Renal pelvis (tissue), 12 donors: ENCODE measurements at places on chromosomes 7 and 10. TPM values are rescaled to one million over a fixed set of nuclear protein-coding genes. Genes with fewer than 3 reads are reported as not detected.

The EBF3 gene
- polyA plus RNA-seq, result 2.0 TPM

The ADAP1 gene
- polyA plus RNA-seq, result 22.9 TPM

The ADAM22 gene
- polyA plus RNA-seq, result 13.2 TPM

The OIT3 gene
- polyA plus RNA-seq, result 4.3 TPM

The PDE1C gene
- 5.0 TPM for polyA plus RNA-seq

The CALML3 gene
- polyA plus RNA-seq, result not detected

The DPYSL4 gene
- polyA plus RNA-seq, result 22.3 TPM

The VPS50 gene
- 33.3 TPM for polyA plus RNA-seq

The FAM13C gene
- 5.8 TPM for polyA plus RNA-seq

The LRRN3 gene
- 3.7 TPM for polyA plus RNA-seq

The ARHGEF35 gene
- 18.4 TPM for polyA plus RNA-seq

The TCF7L2 gene
- polyA plus RNA-seq, result 47.8 TPM

The IFIT2 gene
- 8.1 TPM for polyA plus RNA-seq

The ABCA13 gene
- polyA plus RNA-seq, result 0.88 TPM

The RBM28 gene
- polyA plus RNA-seq, result 54.0 TPM

The CPEB3 gene
- 3.6 TPM for polyA plus RNA-seq

The SPOCK2 gene
- 163 TPM for polyA plus RNA-seq

The PAPOLB gene
- polyA plus RNA-seq, result 0.04 TPM

The PCDH15 gene
- 3.3 TPM for polyA plus RNA-seq

The DMBT1 gene
- 0.10 TPM for polyA plus RNA-seq

The BEND7 gene
- polyA plus RNA-seq, result 28.4 TPM

The STEAP1B gene
- 1.2 TPM for polyA plus RNA-seq

The FBXL13 gene
- 1.8 TPM for polyA plus RNA-seq

The GDF2 gene
- not detected for polyA plus RNA-seq

The GIMAP7 gene
- polyA plus RNA-seq, result 12.7 TPM

The CTBP2 gene
- 91.1 TPM for polyA plus RNA-seq

The TEX47 gene
- polyA plus RNA-seq, result not detected

The CDC14C gene
- 0.04 TPM for polyA plus RNA-seq

The ANKRD61 gene
- polyA plus RNA-seq, result 0.61 TPM

The SPDYE2 gene
- 14.1 TPM for polyA plus RNA-seq

The LIPN gene
- polyA plus RNA-seq, result not detected
